ENCODE measurements at places on chromosomes 1 and 21.

DNA sequence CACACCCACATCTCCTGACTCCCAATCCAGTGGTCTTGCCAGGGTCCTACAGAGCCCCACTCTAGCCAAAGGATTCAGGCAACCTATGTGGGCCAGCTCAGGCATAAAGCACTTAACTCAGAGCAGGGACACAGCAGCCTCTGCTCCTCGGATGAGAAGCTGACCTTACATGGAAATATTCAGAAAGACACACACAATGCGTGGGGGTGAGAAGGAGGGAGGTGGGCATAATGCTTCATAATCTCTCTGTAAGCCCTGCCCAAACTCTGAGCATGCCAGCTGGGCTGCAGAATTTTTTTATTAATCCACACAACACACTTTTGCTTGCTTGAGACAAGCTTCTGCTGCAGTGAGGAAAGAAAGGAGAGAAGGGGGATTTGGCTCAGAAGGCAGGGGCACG lies 21.6 kb downstream of the KCND3 start:
- DNase-seq, result no peak

- DNase-seq, result no peak
Measured at GRCh38 chr21:43979654-43980053, 32.5 kb upstream of the TRAPPC10 start.

DNA sequence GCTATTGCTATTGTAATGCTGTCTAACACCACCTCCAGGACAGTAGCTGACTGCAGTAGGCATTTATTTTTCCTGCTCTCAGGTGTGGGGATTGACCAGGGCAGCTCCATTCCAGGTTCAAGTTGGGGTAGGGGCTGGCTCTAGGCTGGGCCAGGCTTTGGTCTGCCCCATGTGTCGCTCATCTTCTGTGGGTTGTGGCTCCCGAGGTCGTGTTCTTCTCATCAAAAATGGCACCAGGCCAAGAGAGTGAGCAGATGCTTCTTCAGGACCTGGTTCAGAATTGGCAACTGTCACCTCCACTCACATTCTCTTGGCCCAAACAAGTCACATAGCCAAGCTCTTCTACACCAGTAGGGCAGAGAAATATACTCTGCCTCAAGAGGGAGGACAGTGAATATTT lies 133.7 kb downstream of the PTPRU start:
- DNase-seq, result no peak

DNA sequence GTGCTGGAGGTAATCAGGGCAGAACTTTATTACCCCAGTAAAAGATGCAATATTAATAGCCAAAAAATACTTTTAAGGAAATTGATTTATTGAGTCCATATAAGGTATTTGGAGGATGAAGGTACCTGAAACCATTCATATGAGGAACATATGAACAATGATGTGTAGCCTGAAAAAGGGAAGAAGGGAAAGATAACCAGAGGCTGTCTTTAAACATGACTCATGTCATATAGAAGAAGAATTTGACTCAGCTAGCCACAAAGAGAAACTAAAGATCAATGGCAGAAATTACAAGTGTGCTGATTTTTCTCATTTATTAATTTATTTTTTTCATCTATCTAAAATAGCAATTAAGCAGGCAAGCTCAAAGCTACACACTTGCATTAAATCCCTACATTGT lies 136.2 kb upstream of the DUSP10 start:
- no peak for DNase-seq

GRCh38 chr1:30371888-30372791 lies 351.2 kb downstream of the MATN1 start:
- DNase-seq, result no peak

DNA sequence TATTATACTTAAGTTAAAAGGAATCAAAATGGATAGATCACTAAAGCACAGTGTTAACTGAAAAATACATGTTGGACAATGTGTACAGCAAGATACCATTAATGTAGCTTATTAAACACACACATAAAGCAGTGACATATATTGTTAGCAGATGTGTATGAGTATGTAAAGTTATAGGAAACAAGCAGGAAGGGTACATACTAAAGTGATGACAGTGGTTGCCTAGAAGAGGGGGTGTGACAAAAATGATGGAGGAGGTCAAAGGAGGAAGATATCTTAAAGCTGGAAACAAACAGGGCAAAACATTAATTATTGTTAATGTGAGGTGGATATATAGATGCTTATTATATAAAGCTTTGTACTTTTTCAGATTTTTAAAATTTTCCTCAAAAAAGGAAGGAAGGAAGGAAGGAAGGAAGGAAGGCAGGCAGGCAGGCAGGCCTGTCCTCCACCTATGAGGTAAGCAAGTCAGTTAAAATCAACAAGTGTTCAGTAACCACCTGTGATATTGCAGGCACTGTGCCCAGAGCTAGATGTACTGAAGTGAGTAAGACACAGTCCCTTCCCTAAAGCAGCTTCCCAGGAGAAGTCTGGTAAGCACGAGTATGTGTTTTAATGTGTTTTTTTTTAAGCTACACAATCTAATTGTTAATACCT lies 252.9 kb upstream of the NR5A2 start:
- DNase-seq, result no peak

GRCh38 chr1:96478228-96478627 lies 243.4 kb upstream of the PTBP2 start:
- no peak for DNase-seq

GRCh38 chr1:56715156-56715555 lies 70.0 kb downstream of the PRKAA2 start:
- DNase-seq, result no peak

DNA sequence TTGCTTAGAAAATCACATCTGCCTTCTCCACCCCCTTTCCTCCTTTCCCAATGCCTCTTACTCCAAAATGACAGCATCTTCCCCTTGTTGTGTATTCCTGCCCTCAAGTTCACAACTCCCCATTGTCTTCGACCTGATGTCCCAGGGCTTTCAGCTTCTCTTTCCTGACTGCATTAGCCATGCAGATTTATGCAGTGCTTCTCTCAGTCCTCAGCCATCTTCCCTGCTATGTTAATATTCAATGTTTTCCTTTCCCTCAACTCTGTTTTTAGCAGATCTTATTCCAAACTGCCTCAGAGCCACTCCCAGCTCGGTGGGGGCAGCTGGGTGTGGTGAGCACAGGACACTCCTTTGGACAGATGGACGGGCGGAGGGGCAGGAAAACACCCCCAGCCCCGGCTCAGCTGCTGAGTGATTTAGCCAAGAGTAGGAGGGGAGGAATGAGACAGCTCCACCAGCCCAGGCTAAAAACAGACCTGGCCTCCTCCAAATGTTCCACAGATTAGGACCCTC lies 71.0 kb downstream of the CD2 start:
- no peak for DNase-seq

- DNase-seq, result no peak
Measured at GRCh38 chr1:224852901-224853568, 76.4 kb upstream of the DNAH14 start.

DNA sequence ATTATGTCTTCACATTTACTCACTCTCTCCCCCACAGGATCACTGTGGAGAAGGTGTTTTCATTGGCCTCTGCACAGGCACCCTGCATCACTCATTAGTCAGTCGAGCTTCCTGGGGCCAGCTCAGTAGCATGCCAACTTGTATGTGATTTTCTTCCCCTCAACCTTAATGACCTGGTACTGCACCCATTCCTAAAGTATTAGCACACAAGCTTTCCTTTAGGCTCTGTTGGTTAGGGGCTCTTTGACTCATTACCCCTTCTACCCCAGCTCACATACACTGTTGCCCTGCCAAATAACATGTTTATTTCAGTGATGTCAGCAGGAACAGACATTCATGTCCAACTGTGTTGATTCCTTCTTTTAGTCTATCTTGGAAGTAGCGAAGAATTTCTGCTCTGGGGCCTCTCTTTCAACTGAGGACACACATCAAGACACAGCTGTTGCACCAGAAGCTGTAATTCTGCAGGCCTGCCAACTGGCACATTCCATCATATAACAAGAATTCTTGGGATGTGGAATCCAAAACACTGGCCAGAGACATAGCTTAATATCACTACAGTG lies 603.5 kb upstream of the ADAMTS5 start:
- DNase-seq, result no peak

DNA sequence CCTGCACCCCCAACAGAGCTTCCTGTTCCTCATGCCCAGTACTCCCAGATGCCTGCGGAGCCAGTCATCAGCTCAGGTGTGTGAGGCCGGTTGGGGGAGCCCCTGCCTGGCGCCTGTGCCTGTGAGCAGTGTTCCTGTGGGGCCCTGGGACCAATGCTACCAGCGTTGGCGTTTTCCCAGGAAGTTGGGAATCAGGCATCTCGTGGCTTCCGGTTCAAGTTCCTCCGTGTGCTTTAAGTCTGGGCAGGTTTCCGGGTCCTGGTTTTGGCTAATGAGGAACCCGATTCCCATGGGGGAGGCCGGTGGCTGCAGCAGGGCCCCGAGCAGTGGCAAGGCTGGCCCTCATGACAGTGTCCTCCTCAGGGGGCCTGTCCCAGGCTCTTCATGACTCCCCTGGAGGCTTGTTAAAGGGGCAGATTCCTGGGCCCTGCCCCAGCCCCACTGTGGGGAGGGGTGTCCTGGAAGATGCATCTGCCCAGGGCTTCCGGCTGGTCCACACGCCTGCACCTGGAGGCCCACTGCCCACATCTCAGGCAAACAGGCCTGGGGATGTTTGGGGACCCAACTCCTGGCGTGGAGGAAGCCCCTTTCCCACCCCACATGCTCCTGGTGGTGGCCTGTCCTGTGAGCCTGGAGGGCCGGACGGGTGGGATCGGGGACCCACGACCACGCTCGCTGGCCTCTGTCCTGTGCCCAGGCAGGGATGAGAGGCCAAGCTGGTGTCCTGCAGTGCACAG lies 26.2 kb downstream of the TP73 start:
- no peak for DNase-seq

- no peak for DNase-seq
Measured at GRCh38 chr21:42665026-42665425, 11.6 kb downstream of the PDE9A start.

GRCh38 chr1:66364578-66365391 lies 169.2 kb upstream of the SGIP1 start:
- DNase-seq, result no peak

DNA sequence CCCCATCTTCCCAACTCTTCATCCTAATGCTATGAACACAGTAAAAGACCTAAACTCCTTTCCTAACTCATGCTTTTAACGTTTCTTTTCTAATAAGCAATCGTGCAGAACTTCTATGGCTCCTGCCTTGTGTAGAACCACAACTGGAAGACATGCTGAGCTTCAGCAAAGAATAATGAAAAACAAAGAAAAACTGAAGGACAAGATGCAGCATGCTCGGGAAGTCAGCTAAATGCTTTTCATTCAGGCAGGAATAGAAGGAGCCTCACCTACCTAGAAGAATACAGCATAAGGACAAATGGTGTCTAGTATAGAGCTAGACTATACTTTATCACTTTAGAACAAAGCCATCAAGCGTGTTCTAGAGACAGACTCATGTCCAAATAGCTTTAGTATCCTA lies 45.9 kb downstream of the LUZP1 start:
- DNase-seq, result no peak

DNA sequence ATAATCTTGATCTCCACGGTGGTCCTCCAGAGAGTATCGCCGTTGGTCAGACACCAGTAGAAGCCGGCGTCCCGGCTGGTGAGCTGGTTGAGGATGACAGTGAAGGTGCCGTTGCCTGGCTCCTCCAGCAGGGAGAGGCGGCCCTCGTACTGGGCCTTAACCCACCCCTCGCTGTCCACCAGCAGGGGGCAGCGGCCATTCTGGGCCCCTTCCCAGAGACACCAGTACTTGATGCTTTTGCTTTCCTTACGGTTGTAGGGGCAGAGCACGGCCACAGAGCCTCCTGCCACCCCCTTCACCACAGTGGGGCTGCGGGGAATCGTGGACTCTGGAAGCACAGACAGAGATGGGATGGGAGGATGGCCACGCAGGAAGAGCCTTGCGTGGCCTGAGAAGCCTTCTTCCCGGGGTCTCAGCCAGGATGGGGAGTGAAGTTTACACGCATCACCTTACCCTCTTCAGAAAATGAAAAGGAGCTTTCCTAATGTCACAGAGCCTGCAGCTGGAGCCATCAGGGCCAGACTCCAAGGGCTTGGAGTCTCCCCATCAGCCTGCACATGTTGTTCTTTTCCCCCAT lies 10.7 kb downstream of the PIGR start:
- no peak for DNase-seq

DNA sequence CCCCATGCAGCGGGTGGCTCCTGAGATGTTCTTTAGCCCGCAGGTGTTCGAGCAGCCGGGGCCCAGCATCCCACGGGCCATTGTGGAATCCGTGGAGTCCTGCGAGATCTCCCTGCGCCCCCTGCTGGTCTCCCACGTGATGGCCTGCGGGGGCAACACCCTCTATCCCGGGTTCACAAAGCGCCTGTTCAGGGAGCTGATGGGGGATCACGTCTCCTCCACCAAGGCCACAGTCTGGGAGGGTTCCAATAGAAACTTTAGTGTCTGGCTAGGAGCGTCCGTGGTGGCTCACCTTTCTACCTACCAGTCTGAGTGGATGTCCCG lies 71.0 kb downstream of the ACTL8 start:
- DNase-seq, result no peak

DNA sequence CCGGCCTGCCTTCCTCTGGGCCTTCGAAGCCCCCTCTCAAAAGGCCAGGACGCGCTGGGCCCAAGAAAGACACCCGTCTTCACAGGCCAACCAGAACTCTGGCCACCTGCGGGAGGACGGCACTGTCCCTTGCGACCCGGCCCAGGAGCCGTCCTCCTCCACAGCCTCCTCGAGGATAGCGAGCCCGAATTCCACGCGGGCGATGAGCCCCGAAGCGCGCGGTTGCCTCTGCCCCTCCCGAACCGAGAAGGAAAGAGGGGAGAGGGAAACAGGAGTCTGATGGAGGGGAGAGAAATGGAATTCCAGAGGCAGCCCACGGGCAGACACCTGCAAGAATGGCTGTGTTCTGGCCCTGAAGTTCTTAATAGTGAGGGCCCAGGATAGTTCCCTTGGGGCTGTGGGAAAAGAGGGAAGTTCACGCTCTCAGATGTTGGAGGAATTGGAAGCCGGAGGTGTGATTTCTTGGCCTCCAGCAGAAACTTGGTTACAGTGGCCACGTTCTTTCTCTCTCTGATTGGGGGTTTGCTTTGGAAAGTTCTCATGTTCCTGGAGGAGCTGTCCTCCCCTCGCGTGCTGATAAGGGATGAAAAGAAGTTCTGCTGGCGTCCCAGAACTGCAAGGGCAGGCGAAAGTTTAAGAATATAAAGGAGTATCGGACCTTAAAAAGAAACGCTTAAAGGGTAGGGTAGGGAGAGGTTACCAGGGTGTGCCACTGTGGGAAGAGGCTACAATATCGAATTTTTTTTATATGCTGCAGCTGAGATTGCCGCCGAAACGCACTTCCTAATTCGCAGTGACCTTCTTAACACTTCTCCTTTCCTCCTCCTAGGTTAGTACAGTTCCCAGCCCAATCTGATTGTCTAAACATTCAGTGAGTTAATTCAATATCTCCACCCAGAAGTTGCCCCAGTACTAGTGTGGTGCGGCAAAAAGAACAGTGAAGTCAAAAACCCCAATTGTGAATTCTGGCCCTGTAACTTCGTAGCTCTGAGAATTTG lies 5.8 kb upstream of the SLC44A5 start:
- no peak for DNase-seq

DNA sequence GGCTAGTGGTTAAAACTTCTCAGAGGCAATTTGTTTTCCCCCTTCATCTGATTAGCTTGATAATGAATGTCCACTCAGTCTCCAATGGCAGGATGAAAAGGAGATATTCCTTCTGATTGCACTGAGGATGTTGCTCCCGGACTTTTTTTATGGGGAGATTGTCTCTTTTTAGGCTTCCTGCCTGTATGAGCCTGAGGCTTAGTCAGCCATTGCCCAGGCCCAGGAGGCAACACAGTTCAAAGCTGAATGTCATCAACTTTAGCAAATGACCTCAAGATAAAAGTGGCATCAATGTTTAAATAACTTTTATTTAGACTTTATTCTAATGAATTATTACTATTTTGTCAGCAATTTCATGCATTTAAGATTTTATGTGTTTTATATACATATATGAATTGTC lies 162.9 kb upstream of the PTBP2 start:
- no peak for DNase-seq

Data from NCI-H1092 (cell line).